Activated CD4-positive, alpha-beta T cell treated with anti-CD3 and anti-CD28 coated beads for 24 hours (primary cell): ENCODE measurements at places on chromosomes 6 and 20.

DNA sequence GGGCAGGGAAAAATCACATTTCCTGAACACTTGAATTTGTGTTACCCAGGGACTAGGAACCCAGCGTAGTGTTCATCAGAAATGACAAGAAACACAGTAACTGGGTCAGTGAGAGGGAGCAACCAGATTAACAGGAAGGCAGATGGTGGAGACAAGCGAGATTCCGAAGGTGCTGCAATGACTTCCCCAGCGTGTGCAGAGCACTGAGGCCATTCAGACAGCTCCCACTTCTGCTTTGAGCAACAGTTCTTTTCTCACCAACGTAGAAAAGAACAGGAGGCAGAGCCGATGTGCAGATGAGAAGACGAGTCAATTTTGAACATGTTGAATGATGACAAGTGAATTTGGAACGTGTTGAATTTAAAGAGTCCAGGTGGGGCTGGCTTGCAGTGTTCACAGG lies 63.1 kb upstream of the IFNGR1 start:
- DNase-seq: no peak

- DNase-seq: no peak
Observed at GRCh38 chr6:48194596-48195295, 83.7 kb upstream of the PTCHD4 start.

GRCh38 chr6:45714006-45714730 lies 301.5 kb downstream of the CLIC5 start:
- DNase-seq: no peak

- DNase-seq: no peak
Observed at GRCh38 chr6:93496548-93496947, 77.2 kb upstream of the EPHA7 start.

GRCh38 chr6:90045535-90045934 lies 151.3 kb downstream of the GJA10 start:
- no peak for DNase-seq
